Putamen (tissue), 1 donor: ENCODE measurements at places on chromosomes 2 and 18.

DNA sequence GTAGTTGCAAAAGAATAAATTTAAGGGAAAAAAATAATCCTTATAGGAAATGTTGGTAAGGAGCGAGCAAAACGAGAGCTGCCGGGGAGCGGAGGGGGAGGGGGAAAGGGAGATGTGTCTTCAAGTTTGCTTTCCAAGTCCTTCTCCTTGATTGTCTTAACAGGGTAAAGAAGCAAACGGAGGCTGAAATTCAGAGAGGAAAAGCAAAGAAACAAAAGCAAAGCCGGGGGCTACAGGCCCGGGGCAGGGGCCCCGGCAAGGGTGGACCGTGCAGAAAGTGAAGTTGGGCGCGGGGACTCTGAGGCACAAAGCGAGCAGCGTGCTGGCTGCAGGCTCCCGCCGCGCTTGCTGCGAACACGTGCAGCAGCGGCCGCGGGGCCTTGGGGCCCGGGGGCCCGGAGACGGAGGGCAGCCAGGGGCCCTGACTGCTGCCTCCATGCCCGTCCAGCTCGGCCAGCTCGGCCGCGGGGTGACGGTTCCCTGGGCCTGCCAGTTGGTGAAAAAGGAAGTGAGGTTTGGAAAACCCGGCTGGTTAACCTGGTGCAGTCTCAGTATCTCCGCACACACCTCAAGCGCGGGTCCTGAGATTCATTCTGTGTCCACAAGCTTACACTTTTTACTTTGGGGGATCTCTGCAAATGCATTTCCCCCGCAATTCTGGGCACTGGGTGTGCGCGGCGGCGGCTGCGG is 4.1 kb downstream of the BCL11A start:
- no peak for DNase-seq

GRCh38 chr2:201452058-201452921 is 750 bp downstream of the STRADB start:
- DNase-seq, result no peak

DNA sequence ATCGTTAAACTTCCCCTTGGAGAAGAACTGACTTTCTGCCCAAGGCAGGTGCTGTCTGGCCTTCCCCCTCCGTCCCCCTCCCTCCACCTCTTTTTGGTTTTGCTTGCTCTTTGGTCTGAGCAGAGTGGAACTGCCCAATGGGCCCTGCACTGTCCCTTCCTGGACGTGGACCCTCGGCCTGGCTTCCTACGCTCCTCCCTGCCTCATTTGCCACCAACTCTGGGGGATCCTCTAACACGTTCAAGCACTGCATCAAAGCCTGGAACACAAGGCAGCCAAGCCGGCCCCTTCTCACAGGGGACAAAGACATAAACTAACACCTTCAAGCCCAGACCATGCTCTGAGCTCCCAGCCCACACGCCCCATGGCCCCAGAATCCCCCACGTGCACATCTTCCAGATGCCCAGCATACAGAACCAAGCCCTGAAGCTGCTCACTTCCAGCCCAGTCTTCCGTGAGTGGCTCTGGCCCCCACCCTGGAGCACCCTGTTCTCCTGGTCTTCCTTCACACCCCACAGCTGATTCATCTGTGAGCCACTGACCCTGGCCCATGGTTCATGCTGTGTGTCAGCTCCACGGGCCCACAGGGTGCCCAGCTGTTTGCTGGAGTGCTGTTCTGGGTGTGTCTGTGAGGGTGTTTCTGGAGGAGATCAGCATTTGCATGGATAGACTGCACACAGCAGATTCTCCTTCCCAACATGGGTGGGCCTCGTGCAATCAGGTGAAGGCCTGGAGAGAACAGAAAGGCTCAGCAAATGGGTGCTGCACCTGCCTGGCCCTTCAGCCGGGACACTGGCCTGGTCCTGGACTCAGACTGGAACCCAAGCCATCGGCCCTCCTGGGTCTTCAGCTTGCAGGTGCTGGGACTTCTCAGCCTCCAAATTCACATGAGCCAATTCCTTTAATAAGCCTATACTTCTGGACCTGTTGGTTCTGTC is 247.1 kb upstream of the SALL3 start:
- no peak for DNase-seq

DNA sequence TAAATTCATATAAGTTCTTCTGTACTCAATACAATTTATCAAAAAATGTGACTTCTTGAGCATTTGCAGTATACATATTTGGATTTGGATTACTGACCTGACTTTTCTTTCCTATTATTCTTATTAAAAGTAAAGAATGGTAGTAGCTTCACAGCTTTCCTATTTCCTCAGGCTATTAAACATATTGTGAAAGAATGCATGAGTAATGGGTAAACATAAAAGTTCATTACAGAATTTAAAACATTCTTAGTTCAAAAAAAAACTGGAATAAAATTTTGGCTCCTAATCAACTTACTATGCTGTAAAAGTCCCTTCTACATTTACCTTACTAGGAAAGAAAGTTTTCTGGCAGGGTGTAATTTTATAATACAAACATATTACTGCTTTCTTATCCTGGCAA is 27.3 kb upstream of the C2orf66 start:
- no peak for DNase-seq

DNA sequence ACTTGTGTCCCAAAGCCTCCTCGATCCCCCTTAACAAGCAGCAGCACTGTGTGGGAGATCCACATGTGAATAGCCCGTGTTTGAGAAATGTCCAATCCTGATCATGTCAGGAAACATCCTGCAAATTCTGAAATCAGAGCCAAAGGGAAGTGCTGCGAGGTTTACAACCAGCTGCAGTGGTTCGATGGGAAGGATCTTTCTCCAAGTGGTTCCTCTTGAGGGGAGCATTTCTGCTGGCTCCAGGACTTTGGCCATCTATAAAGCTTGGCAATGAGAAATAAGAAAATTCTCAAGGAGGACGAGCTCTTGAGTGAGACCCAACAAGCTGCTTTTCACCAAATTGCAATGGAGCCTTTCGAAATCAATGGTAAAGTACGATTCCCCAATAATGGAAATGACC is at the start of gene MARCO:
TSS of gene MARCO (plus strand) at position 164 of the 400 bp plus-strand sequence. CDS start at position 271, 107 bp downstream.
- no peak for DNase-seq

GRCh38 chr2:154158101-154158500 is 286.4 kb downstream of the GALNT13 start:
- no peak for DNase-seq

DNA sequence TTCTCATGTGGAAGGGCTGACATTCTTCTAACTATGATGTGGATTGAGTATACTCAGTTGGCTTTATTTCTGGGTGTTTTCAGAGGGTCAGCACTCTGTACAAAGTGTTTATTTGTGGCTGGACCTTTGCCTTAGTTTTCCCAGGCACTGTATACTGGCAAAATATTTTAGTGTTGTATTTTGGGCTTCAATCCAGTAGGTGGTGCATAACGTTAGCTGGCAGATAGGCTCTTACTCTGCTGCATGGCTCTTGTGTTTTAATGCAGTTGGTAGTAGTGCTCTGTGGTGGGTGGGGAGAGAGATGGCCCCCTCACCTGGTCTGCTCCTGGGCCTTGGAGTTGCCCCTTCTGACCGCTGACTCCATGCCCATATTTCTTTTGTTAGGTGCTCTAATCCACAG is 75.6 kb upstream of the REG3A start:
- DNase-seq, result no peak

DNA sequence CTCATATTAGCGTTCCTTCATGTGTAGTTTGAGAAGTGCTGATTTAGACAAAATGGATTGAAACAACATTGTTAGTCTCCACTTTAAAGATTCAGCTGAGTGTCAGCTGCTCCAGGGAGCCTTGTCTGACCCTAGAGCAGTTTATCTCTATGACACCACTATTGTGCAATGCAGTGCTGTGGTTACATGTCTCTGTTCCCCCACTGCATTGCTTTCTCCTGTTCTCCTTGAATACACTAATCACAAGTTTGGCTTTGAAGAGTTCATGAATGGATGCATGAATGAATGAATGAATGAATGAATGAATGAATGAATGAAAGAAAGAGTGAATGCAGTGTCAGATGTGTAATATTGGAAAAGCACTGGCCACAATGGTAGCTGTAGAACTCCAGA is 38.3 kb downstream of the GCG start:
- no peak for DNase-seq

GRCh38 chr2:122117371-122117770 is 361.9 kb downstream of the TSN start:
- DNase-seq, result no peak

DNA sequence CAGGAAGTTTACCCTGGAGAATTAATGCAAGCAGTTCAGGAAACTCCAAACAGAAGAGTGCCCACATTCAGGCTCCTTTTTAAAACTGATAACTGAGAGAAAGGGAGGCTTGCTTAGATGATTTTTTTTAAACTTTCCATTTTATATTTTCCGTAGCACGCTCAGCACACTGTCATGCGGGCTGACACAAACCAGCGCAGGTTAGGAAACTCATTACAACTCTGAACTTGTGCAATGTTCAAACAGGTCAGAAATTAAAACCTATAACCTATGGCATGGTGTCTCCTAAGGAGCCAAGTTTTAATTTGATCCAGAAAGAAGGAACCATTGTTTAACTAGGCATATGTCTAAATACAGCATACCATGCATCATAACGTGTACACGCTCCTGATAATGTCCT is 117.7 kb upstream of the SMIM21 start:
- DNase-seq, result no peak

DNA sequence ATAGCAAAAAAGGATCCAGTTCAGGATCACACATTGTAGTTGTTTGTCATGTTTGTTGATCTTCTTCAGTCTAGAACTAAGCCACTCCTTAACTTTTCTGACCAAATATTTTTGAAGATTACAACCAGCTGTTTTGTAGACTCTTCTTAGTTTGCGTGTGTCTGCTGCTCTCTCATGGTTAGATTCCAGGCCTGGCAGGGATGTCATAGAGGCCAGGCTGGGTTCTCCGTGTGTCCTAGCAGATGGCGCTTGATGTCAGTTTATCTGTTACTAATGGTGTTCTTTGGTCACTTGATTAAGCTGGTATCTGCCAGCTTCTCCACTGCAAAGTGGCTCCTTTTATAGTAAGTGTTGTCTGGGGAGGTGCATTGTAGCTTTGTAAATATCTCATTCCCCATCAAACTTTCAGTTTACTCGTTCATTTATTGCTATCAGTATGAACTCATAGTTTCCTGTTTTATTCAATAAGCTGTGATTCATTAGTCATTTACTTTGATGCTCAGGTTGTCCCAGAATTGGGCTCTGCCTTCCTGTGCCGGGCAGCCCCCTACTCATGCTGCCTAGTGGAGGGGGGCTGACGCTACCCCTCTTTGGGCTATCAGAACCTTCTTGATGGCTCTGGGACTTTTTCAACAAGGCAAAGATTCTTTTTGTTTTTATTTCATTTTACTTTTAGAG is 42.1 kb downstream of the GRHL1 start:
- no peak for DNase-seq

- DNase-seq, result no peak
Observed at GRCh38 chr2:151033271-151034248, 228.1 kb downstream of the RBM43 start.

GRCh38 chr2:104766683-104767082 is 87.2 kb upstream of the POU3F3 start:
- DNase-seq, result no peak

DNA sequence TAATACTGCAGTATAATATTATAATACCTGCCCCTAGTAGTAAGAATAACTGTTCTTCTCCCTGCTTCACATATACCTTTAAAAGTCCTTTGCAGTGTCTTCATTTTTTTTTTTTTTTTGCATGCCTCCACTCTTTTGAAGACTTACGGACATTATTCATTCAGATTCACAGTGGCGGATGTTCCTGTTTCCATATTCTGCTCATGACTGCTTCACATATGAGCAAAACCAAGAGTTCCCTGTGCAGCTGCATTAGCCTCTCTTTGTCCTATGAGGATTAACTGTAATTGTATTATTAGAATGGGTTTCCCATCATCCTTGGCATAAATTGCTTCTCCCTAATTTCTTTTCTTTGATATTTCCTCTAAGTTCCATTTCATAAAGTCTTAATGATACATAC is 12.8 kb downstream of the IL18RAP start:
- no peak for DNase-seq

- no peak for DNase-seq
Observed at GRCh38 chr2:62939735-62940491, 110.7 kb upstream of the OTX1 start.

DNA sequence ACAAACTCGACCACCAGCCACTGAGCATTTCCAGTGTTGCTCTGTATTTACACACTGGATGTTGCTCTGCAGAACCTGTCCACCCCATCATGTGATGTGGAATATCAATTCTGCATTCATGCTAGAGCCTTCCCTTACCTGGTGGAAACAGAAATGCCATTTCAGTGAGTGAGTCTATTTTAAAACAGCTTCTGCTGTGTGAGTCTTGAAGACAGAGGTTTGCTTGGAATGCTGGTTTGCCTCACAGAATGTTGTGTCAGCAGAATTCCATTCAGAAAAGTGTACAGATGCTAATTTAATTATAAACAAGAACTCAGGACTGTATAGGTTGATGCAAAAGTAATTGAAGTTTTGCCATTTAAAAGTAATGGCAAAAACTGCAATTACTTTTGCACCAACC is 118.3 kb downstream of the MAP3K20 start:
- DNase-seq, result no peak

DNA sequence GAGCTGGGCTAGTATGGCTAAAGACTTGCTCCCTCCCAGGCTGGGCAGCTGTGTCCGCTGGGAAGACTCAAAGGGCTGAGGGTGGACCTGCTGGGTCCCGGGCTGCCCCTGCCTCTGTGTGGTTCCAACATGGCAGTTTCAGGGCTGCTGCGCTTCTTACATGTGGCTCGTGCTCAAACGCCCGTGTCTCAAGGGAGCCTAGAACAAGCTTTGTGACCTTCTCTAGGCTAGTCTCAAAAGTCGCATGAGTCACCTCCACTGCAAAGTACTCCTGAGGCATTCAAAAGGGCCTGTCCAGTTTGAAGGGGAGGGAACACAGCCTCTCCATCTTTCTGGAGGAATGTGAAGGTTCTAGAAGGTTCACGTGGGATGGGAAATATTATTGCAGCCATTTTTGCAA is 44.7 kb upstream of the RAB31 start:
- no peak for DNase-seq

- DNase-seq, result no peak
Observed at GRCh38 chr2:196248467-196249094, 77.2 kb upstream of the STK17B start.
